ENCODE measurements at places on chromosomes 12 and 14.

DNA sequence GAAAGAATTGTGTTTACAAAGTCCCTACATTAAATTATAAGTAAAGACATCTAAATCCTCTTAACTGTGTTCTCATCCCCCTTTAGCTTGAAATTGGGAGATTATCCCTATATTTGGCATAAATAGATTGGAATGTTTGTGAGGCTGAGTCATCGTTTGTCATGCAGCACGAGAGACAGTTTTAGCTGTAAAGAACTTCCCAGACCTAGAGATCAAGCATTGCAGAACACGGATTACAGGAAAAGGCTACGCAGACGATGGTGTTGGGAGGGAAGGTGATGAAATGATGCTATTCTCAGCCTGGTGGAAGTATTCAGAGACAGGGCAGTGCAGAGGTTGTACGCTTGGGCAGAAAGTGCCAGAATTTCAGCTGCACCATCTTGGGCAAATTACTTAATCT lies 93.8 kb downstream of the PTPRB start:
- no peak for DNase-seq

GRCh38 chr14:97788364-97788763 lies 991.2 kb downstream of the VRK1 start:
- DNase-seq, result no peak

DNA sequence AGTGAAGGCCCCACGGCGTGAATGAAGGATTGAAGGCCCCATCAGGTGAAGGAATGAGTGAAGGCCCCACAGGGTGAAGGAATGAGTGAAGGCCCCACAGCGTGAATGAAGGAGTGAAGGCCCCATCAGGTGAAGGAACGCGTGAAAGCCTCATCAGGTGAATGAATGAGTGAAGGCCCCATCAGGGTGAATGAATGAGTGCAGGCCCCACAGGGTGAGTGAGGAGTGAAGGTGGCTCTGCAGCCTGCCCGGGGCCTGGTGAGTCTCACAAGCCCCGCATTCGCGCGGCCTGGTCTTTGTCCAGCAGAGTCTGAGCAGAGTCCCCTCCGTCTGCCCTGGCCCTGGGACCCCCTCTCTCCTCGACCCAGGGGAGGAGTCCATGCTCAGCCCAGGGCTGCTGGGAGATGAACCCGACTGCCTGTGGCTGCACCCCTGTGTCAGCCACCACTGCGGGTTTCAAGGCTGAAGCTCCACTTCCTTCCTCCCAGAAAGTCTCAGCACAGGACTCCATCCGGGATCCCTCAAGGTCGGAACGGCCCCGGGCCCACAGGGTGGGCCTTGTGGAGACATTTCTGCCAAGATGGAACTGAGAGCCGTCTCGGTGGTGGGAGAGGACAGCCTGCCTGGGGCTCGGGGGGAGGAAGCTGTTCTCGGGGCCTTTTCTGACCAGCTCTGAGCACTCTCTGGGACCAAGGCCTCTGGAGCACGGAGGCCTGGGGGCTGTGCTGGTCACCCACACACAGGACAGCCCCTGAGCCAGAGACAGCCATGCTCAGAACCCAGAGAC lies 37.4 kb upstream of the TMEM179 start:
- no peak for DNase-seq

- no peak for DNase-seq
Measured at GRCh38 chr12:31034372-31034771, 39.3 kb upstream of the DDX11 start.

DNA sequence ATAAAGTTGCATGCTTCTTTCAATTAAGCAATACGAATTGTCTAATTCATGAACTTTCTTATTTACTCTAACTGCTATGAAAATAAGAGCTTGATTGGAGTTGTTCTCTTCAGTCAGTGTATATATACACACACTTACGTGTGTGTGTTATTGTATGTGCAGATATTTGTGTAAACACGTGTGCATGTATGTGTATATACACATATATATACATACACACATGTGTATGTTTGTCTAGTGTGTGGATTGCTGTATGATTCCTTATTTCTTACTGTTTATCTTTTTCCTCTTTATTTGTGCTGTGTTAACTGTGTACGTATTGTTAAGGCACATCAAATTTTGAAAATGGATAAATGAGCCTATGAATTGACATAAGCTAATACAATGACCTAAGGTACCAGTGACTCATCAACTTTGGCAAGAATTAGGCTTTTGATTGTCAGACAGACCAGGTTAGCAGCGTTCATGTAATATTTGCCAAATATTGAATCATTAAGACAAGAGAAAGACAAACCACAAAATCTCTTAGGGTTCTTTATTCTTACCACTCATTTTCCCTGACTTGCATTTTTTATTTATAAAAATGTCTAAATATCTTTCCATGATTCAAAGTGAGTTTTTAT lies 423.9 kb downstream of the SOX5 start:
- DNase-seq, result no peak

DNA sequence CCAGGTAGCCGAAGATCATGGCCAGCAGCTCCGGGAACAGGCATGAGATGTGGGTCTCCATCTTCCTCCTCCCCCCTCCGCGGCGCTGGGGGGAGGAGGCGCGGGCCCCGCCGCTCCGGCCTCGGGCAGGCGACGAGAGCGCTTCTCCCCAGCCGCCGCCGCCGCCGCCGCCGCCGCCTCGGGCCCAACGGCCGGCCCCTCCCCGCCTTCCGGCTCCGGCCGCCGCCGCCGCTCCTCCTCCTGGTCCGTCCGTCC lies 448 bp downstream of the FBXL14 start:
- DNase-seq, result no peak

DNA sequence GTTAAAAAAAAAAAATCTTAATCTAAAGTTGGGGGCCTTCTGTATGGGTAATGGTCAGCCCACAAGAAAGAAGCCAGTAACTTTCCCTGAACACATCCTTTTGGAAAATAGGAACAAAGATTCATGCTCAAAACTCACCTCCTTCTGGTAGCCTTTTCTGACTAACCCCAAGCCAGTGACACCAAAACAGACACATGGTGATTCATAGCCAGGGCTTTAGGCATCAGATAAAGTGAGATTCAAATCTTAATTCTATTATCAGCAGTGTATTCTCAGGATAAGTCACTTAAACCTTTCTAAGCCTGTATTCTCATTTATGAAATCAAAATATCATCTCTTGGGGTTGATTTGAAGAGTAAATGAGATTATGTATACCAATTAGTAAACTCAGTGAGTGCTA lies 4.9 kb downstream of the ATP5MC2 start:
- no peak for DNase-seq

GRCh38 chr12:94073441-94074051 lies 74.8 kb upstream of the PLXNC1 start:
- no peak for DNase-seq

DNA sequence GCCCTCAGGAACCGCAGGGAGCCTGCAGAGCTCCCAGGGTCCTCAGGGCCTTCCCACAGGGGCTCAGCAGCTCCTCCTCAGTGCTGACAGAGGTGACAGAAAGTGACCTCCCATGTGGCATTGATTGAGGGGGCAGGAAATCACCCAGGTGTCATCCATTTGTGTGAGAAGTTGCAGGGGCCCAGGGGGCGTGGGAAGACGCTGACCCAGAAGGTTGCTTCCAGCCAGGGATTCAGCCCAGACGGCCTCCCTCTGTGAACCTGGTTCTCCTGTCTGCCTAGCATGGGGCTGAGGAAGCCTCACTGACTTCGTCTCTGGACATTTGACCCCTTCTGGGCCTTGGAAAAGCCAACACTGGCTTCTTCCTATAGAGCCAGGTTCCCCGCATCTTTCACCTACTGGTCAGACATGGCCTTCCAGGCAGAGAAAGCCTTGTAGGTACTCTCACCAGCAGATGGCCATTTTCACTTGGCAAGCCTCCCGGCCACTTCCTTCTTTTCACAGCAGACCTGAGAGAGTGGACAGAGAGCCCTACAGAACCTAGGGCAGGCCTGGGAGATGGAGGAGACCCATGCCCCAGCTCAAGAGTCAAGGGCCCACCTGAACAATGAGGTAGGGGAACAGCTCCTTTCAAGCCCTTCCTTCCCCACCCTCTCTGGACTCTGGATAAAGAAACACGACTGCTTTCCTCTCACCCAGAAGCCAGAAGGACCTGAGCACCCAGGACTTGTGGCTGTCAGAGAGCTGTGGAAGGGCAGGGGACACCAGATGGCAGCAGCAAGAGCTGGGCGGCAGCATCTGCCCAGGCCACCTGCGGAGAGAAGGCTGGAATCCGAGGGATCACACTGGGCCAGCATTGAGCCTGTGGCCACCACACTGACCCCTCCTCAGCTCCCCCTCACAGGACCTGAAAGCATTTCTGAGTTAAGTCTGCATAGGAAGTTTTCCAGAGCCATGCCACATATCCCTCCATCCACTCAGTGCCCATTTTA lies 377.8 kb downstream of the DPF3 start:
- DNase-seq, result no peak

- DNase-seq, result no peak
Measured at GRCh38 chr12:68953536-68953935, 20.6 kb upstream of the CPM start.

- DNase-seq, result no peak
Measured at GRCh38 chr14:104972301-104973134, 5.7 kb downstream of the AHNAK2 start.

DNA sequence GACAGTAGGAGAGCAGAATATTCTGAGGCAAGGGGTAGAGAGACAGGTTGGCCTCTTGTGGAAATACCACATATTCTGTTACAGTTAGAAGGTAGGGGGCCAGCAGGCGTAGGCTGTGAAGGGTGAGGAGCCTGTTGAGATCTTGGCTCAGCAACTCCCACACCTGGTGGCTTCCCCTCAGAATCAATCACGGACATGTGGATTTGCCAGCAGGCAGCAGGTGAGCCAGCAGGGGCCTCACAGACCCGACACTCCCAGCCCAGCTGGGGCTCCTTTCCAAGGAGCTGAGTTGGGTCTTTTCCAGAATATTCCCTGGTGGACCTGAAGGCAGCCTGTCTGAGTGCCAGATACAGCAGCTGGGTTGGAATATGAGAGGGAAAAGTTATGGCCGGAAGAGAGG lies 150.0 kb upstream of the CRY1 start:
- DNase-seq, result no peak

DNA sequence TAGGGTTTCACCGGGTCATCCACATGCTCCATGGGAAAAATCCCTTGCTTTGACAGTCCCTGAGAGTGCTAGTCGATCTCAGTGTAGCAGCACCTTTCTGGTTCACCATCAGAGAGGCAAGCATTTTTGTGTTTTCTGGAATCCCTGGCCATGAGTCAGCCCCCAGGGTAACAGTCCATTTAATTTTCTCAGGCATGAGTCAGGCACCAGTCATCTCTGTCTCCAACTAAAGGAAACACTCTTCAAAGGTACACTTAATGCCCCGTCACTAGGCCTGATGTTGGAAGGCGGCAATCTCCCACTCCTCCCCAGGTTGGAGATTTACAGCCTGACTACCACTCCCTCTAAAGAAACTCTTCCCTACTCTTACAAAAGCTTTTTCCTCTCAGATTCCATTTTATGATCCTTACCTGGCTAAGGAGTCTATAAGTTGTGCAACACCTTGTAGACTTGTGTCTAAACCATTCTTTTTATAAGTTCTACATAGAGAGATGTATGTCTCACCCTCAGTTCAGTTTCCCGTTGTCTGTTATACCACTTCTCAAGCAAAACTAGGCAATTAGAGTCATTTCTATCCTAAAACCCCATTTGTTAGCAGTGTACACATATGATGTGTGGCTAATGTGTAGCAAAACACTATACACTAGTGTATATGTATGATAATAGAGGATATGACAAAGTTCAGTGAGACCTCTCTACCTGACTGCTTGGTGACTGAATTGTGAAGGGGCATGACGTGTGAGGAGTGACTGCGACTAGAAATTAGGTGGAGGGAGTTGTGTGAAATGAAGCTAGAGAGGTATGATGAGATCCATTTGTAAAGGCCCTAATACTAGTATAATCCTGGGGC lies 24.6 kb downstream of the TMEM19 start:
- no peak for DNase-seq

DNA sequence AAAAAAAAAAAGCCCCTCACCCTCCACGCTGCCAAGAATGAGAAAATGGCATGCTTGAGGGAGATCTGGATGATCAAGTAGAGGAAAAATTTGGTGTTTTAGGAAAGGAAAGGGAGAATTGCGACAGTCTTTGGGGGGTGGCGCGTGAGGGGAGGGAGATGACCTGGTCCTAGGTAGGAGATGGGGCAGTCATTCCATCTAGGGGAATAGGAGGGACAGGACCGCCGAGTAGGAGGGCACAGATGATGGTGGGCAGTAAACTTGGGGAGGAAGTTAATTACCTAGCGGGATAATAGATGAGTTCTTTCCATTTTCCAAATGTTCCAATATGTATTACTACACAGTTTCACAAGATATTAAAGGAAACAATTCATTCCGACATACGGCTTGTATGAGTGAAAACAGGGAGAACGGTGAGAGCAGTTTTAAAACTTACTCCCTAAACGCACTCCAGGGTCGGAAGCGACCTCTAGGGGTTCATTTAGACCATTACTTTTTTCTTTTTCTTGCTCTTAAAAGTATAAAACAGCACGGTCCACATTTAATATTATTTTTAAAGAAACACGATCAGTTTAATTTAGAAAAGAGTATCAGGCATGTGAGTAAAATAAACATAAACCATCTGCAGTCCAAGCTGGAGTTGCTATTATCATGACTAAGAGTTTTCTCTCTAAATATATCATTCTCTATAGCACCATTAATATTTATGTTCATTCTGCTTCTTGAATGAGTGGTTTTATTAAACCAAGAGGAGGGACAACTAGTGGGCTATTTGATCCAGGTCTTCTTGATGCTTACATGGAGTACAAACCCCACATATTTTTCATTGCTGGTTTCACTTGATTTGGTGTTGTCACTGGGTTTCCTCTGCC lies 3.0 kb upstream of the FNTB start:
- no peak for DNase-seq

GRCh38 chr14:68708343-68708742 lies 84.5 kb downstream of the ZFP36L1 start:
- DNase-seq, result no peak

- no peak for DNase-seq
Measured at GRCh38 chr14:34569750-34570149, 30.2 kb upstream of the EAPP start.

DNA sequence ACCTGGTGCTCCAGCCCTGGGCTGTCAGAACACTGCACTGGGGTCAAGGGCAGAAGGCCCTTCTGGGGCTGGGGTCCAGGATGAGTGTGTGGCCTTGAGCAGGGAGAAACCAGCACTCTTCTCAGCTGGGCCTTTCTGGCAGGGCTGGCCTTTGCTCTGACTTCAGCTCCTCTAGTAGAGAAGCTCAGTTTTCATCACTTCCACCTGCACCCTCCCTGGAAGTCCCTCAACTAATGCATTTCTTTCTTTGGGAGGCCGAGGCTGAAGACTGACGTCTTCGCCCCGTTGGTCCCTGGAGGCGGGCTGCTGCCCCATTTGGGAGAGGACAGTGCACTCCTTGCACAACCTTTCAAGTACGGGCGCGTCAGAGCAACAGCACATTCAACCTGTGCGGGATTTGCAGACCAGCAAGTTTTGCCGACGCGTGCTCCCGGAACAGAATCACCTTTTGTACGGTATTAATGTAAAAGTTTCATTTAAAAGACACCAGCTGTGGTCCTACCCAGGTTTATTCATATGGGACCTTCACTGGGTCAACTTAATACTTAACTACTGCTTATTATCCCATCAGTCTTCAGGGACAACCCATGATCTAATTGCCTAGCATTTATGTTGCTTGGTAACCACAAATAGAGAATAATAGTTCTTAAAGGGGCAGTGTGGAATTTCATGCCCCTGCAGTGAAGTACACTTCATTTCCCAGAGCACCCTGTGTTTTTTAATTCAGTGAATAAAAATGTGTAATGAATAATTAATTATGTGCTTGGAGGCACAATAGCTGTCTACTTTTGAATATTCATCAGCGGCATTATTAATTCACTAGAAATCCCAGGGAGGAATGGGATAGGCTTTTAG lies 134.8 kb upstream of the VRK1 start:
- no peak for DNase-seq
